Aorta (tissue), 5 donors: ENCODE measurements at places on chromosomes 3 and 15. TPM values are rescaled to one million over a fixed set of nuclear protein-coding genes. Genes with fewer than 3 reads are reported as not detected.

- H3K36me3 ChIP-seq: no peaks in the 10 kb centered on the region
- H3K27ac ChIP-seq: no peak overlapping the region
- no peak for DNase-seq
These were observed 13.4 kb upstream of the GHSR start for GRCh38 chr3:172461530-172462138.

DNA sequence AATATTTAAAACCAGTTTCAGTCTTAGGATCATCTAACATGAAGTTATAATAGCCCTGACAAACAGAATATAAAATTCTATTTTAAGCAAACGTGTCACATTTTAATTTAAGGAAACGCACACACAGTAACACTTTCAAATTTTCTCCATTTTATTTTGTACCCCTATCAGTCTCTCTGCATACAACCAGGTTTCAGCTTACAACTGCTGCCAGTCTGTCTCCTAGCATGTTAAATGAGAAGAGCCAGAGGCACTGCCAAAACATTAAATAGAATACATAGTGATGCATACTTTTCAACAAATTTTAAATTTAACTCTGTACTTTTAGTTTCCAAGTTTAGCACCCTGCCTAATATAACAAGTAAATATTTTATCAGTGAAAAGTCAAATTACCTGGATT lies 60.8 kb downstream of the UACA start:
- H3K36me3 ChIP-seq: no peaks in the 10 kb centered on the region
- H3K27ac ChIP-seq: peak overlapping the region; percentile 51
- peak overlapping the region; percentile 26 for H3K4me3 ChIP-seq

Gene LARP6
- total RNA-seq: 49.7 TPM

Gene CADPS
- 0.99 TPM for total RNA-seq

- H3K27me3 ChIP-seq: no peaks in the 10 kb centered on the region
- no peak overlapping the region for H3K4me3 ChIP-seq
- peak overlapping the region; percentile 84 for H3K27ac ChIP-seq
- H3K36me3 ChIP-seq: no peaks in the 10 kb centered on the region
These were observed 3.8 kb downstream of the BHLHE40 start for GRCh38 chr3:4982773-4983738.

DNA sequence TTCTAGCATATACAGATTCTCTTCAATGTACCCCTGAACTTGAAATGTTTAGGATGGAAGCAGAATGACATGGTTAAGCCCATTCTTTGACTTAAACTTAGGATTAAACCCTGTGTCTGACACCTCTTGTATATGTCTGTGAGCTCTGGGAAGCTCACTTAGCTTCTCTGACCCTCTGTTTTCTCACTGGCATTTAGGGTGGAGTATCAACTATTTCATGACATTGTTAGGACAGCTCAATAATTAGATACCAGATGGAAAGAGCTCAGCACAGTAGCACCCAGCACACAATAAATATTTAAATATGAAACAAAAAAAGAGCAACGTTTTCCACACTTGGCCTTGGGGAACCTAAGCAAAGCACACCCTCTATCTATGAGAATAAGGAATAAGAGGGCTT lies 18.2 kb upstream of the RPS17 start:
- H3K27me3 ChIP-seq: no peaks in the 10 kb centered on the region
- no peak overlapping the region for H3K4me3 ChIP-seq
- DNase-seq: no peak
- no peak overlapping the region for H3K27ac ChIP-seq
- H3K36me3 ChIP-seq: no peaks in the 10 kb centered on the region
- H3K4me1 ChIP-seq: no peaks in the 10 kb centered on the region

DNA sequence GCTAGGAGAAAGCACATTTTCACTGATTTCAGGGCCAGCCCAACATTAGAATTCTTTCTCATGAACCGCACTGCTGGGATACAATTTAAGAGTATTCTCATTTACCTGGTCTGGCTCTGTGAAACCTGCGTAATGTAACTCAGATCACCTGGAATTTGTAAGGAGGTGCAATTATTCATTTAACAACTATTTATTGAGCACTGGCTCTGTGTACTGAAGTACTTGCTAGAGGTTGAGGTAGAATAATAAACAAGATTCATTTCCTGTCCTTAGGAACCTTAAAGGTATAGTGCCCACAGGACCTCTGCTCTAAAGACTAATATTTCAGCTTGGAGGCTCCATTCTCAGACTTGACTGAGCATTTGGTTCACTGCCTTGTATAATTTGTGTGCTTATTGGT lies 242.2 kb upstream of the ZPLD1 start:
- H3K27ac ChIP-seq: no peak overlapping the region
- no peaks in the 10 kb centered on the region for H3K36me3 ChIP-seq
- H3K27me3 ChIP-seq: no peaks in the 10 kb centered on the region
- no peaks in the 10 kb centered on the region for H3K4me1 ChIP-seq
- DNase-seq: no peak

GRCh38 chr3:165538166-165538565 lies 299.1 kb downstream of the BCHE start:
- DNase-seq: no peak
- no peaks in the 10 kb centered on the region for H3K4me1 ChIP-seq
- H3K4me3 ChIP-seq: no peak overlapping the region
- no peak overlapping the region for H3K27ac ChIP-seq
- H3K36me3 ChIP-seq: no peaks in the 10 kb centered on the region

GRCh38 chr3:36769926-36770325 lies 5.6 kb upstream of the DCLK3 start:
- no peak overlapping the region for H3K4me3 ChIP-seq
- no peak for DNase-seq
- H3K36me3 ChIP-seq: no peaks in the 10 kb centered on the region
- H3K4me1 ChIP-seq: no peaks in the 10 kb centered on the region

DNA sequence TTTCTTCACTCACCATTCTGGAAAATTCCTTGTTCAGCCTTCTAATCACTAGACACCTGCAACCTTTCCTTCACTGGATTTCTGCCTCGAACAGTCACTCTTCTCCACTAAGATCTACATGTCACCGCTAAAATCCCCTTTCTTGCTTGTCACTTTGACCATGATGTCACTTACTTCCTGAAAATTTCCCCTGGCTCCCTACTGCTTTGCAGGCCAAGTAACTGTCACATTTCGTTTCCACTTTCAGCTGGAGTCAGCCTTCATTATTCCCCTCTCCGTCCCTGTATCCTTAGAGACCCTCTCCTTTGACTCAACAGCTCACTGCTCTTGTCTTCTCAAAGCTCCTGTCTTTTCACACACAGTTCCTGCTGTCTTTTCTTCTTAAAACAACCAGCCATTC lies 15.9 kb downstream of the CHL1 start:
- H3K4me3 ChIP-seq: no peak overlapping the region
- H3K27me3 ChIP-seq: no peaks in the 10 kb centered on the region
- no peaks in the 10 kb centered on the region for H3K36me3 ChIP-seq
- no peak for DNase-seq
- H3K4me1 ChIP-seq: no peaks in the 10 kb centered on the region

Gene LRRC31
- total RNA-seq: not detected

DNA sequence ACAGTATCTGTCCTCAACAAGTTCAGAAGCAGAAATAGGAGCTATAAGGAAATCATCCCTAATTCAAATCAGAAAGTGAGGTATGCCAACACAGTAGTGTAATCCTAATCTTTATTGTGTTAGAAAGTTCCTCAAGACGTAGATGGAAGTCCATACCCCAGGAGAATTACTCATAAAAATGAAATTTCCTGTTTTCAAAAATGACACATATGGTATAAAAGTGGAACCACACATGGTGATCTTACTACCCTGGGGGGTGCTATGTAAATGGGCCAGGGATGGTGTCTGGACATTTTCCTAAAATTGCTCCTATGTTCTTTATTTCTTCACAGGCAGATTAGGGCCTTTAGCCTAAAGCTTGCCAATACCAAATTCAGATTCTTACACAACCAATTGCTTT lies 204.1 kb downstream of the ARRDC4 start:
- H3K27me3 ChIP-seq: no peaks in the 10 kb centered on the region
- H3K4me3 ChIP-seq: no peak overlapping the region
- no peak overlapping the region for H3K27ac ChIP-seq
- no peaks in the 10 kb centered on the region for H3K4me1 ChIP-seq
- no peak for DNase-seq

- H3K4me3 ChIP-seq: no peak overlapping the region
- no peaks in the 10 kb centered on the region for H3K27me3 ChIP-seq
- no peaks in the 10 kb centered on the region for H3K4me1 ChIP-seq
- peaks cover 5% of the 10 kb centered on the region for H3K36me3 ChIP-seq
- H3K27ac ChIP-seq: no peak overlapping the region
- no peak for DNase-seq
These were observed 36.9 kb downstream of the DNASE1L3 start for GRCh38 chr3:58173669-58174398.

DNA sequence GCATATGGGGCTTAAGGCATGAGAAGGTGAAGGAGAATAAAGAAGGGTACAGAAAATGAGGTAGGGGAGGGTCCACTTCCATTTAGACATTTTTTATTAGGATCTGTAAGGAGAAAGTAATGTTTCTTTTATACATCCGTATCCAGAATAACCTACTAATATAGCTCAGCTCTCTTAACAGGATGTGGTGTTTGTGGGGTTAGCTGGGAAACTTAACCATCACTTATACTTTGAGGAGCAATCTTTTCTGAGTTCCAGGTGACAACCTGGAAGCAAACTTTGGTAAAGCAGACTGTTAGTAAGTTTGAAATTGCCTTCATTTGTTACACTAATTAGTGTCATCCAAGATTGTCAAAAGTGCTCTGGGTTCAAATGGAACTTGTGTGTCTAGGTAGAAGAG lies 36.6 kb downstream of the BUB1B start:
- H3K27ac ChIP-seq: no peak overlapping the region
- no peaks in the 10 kb centered on the region for H3K36me3 ChIP-seq
- no peak overlapping the region for H3K4me3 ChIP-seq
- DNase-seq: no peak
- no peaks in the 10 kb centered on the region for H3K27me3 ChIP-seq

DNA sequence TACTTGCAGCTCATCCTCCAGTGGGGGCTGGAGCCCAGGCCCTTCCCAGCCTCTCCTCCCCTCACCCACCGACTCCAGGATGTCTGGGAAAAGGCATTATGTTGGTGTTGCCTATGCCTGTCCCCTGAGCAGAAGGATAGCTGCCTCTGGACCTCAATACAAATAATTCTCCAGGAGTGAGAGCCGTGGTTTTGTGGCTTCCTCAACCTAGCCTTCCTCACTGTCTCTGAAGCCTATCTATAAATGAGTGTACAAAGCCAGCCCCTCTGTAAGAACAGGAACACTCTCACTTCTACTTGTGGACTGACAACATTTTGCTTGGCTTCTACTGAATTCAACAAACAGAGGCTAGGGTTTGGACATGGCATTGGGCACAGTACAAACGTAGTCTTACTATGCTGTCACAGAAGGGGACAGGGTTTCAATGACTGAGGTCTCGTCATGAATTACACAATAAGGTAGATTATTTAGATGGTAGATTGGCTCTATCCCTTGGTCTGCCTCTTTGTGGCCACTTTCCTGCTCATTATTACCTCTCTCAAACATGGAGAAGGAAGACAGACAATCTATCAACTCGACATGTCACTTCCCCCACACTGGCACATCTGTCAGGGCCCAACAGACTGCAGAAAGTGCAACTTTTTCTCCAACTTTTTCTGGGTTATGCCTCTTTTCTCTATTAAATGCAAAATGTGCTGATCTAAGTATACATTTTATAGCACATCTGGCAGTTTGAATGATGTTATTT lies 82.8 kb upstream of the MEX3B start:
- H3K4me3 ChIP-seq: no peak overlapping the region
- no peak overlapping the region for H3K27ac ChIP-seq
- no peak for DNase-seq
- no peaks in the 10 kb centered on the region for H3K36me3 ChIP-seq

Gene ECE2
- total RNA-seq: not detected

DNA sequence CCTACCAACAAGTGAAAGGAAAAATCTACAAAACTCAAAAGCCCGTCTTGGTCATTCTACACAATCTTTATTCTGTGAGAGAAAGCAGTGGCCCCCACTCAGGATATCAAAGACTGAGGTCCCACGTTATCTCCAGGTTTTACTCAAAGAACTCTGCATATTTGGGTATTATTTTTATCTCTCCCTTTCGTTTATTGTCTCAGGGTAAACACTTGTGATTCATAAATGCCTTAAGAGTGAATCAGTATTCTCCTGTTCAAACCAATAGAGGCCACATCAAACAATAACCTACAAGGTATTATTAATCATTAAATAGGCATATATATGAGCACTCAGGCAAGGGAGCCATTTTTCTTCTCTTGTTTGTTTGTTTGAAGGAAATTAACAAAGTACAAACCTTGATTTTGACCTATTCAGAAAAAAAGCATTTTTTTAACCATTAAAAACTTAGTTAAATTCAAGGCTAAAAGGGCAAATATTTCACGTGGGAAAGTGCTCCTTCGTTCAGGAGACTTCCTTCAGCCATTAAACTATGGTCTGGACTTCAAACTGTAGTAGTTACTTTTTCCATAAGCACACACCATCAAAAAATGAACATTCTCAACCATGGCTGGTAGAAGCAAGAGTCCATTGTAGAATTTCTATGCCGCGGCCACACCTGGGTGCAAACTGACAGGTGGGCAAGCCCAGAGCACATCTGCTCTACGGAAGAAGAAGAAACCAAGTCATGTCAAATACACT lies 13.9 kb upstream of the HES1 start:
- no peaks in the 10 kb centered on the region for H3K27me3 ChIP-seq
- no peaks in the 10 kb centered on the region for H3K36me3 ChIP-seq
- H3K4me1 ChIP-seq: no peaks in the 10 kb centered on the region
- H3K27ac ChIP-seq: no peak overlapping the region
- H3K4me3 ChIP-seq: no peak overlapping the region
